ENCODE measurements at places on chromosomes 6 and 20.
A peak's percentile ranks its signal among the peaks of the same experiment; 100 is the strongest.

DNA sequence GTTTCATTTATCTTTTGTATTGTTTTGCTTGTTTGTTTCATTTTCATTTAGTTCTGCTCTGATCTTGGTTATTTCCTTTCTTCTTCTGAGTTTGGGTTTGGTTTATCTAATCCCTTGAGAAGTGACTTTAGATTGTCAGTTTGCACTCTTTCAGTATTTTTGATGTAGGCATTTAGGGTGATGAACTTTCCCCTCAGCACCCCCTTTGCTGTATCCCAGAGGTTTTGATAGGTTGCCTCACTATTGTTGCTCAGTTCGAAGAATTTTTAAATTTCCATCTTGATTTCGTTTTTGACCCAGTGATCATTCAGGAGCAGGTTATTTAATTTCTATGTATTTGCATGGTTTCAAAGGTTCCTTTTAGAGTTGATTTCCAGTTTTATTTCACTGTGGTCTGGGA, 119.6 kb upstream of the SSTR4 start:
- DNase-seq, result no peak

DNA sequence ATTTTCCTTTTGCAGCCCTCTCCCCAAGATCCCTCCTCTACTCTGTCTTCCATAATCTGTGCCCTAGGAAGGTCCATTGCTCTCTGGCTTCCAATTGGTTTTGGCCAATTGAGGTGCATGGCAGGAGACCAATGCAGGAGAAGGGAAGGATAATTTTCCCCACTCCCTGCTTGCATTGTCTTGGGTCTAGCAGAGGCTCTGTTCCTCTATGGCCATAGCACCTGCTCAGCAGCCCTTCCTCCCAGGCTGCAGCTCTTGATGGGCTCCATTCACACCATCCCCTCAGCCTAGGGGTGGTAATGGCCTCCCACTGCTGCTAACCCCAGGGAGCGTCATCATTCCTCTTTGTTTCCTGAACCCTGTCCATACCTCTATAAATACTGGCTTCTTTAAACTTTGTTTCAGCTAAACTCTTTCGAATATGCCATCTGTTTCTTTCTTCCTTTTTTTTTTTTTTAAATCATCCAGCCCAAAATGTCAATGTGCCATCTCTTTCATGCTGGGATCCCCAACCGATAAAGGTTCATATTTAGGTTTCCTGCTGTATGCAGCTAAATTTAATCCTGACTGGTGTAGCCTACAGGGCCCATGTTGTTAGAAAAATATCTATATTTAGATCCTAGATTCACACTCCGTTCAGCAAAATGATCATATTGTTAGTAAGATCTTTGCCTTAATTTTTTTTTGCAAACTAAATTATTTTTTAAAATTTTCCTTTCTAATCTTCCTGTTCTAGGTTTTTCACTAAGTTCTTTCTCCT, 63.8 kb downstream of the HECA start:
- no peak for DNase-seq

DNA sequence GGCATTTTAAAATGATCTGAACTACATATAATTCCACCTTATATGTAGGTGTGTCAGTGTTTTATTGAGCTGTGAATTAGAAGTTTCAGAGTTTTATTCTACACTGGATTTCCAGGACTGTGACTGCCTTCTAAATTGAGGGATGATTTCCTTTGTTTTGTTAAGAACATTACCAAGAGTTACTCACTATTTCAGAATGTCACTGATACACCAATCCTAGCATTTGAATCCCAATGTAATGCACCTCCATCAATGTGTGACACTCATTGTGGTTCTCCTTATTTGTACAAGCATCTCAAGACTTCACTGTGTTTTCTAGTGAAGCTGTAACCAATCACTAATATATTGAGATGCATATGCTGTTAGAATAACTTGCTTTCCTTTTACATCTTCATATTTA, 86.8 kb downstream of the PLCB1 start:
- DNase-seq, result peak; percentile 91

GRCh38 chr20:57922083-57922482, 212.3 kb upstream of the PMEPA1 start:
- no peak for DNase-seq

- no peak for DNase-seq
Measured at GRCh38 chr6:116105247-116105646, 4.6 kb downstream of the NT5DC1 start.

DNA sequence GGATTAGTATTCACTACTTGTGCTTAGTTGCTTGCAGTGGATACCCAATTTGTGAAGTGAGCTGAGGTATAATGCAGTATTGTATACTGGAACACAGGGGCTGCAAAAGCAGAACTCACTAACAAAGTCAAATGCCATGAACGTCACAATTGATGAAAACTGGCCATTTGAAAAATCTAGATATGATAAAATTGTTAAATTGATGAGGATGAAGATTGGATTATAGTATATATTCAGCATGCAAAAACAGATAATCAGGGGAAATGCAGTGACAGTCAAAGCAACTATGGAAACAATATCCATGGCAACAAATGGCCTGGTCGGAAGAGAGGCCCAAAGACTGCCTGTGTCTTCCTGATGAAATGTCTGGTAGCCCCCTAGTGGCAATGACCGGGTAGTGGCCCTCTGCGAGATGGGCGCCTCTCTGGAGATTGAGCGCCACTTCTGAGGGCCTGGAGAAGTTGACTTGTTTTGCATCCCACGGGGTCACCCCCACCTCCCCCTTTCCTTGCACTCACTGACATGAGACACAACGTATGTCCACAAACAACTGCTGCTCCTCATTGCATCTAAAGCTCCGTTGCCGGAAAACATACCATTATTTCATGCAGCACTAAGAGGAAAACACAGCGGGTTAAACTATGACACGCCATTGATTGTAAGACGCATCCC, 43.6 kb downstream of the C6orf15 start:
- peak; percentile 80 for DNase-seq

- DNase-seq, result no peak
Measured at GRCh38 chr6:95848717-95849116, 167.1 kb upstream of the FUT9 start.

GRCh38 chr6:123629258-123629941, 7.3 kb downstream of the TRDN start:
- DNase-seq, result no peak

GRCh38 chr6:3285732-3286131, 27.0 kb downstream of the PSMG4 start:
- no peak for DNase-seq

DNA sequence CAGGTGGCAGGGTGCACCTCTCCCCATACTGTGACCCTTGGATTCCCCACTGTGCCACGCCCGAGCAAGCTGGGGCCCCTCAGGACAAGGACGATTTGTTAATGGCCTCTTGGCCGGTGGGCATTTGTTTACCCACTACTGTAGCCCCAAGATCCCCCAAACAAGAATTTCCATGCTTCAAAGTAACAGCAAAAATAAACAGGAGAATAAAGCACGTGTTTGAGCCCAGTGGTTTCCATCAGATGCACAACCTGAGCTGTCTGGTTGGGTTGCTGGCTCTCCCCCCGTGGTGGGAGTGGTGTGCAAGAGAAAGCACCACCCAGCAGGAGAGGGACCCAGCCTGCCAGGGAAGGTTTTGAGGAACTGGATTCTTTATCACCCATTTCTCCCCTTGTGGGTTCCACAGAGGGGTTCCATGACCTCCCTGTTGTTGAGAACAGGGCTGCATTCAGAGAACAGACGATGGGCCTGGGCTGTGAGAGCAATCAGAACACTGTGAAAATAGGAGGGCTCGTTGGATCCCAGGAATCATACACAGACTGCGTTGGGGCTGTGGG, 4.8 kb downstream of the CD93 start:
- DNase-seq, result no peak

DNA sequence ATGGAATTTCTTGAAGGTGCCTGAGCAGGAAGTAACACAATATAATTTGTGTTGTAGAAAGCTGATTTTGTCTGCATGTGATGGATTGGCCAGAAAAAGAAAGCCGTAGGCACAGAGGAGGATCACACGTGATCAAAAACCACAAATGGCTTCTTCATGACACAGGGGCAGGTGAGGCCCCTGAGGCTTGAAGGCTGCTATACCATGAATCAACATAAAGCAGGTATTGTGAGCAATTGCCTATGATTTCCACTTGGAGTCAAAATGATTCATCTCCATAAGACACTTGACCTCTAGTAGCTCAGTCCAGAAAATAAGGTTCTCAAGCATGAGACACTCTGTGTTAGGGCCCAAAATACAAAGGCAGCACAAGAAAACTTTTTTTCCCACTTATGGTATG, 42.4 kb upstream of the EYA4 start:
- no peak for DNase-seq

DNA sequence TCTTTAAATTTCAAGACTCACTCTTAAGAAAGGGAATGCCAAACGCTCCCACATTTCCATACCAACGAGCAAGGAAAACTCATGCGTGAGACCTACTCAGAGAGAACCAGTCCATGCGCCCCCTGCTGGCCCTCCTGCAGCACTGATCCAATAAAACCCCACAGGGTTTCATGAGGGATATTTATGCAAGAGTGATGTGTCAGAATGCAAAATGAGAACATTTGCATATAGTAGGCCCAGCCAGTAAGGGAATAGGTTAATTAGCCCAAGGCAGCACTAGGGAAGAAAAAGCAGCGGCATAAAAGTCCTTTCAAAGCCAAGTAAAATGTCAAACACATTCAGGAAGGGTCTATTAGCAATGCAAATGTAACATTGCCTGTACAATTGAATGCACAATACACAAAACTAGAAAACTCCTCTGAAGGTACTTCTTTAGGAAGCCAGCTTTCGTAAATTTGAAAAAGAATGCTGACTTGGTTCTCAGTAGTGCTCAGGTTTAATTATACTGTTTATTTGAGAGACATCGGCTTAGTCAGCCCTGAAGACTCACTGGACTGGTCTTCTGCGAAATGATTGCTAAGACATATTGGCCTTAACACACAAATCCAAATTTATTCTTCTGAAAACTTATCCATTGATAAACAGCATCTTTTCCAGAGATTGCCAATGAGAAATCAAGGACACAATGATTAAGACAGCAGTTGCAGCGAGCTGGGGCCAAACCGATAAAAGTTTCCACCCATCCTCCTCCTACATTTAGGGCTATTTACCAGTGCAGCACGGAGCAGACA, 93.2 kb downstream of the GMPR start:
- peak; percentile 79 for DNase-seq

GRCh38 chr20:47501116-47501481, 588 bp upstream of the NCOA3 start:
- DNase-seq, result no peak

- DNase-seq, result no peak
Measured at GRCh38 chr6:46787871-46788540, 5.2 kb upstream of the MEP1A start.

- DNase-seq, result no peak
Measured at GRCh38 chr6:7214468-7214867, 98.5 kb downstream of the SSR1 start.

DNA sequence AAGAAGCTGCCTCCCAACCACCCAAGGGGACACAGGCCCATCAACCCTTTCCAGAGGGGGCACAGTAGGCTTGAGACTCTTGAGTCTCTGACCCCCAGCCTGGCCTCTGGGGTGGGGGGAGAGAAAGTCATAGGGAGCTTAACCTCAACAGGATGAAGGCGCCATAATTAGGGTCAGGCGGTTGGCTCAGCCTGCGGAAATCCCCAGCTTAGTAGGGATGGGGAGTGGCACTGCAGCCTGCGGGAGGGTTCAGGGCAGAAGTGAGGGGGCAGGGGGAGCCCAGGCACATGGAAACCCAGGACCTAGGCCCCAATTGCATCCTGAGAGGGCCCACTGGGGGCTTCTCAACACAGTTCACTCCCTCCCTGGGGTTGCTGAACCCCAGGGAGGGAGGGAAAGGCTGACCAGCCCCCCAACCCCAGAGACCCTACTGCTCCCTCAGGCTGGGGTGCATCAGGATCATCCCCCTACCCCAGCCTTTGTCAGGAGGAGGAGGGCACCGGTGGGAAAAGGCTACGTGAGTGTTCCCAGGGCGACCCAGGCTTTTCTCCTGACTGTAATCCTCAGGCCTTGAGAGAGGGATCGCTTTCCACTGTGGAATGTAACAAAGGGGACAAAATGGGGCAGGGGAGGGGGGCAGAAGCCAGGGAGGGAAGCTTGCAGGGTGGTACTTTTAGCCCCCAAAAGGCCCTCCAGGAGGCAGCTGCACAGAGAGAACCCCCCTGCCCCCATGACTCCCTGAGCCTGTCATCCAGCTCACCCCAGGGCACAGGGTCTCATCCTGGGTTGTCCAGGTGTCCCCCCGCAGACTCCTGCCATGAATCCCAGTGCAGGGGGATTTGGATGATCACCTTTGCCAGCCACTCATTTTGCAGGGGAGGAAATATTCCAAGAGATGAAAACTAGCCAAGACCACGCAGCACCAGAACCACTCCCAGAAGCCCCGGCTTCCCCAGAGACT, 46.4 kb downstream of the MRPL14 start:
- no peak for DNase-seq

DNA sequence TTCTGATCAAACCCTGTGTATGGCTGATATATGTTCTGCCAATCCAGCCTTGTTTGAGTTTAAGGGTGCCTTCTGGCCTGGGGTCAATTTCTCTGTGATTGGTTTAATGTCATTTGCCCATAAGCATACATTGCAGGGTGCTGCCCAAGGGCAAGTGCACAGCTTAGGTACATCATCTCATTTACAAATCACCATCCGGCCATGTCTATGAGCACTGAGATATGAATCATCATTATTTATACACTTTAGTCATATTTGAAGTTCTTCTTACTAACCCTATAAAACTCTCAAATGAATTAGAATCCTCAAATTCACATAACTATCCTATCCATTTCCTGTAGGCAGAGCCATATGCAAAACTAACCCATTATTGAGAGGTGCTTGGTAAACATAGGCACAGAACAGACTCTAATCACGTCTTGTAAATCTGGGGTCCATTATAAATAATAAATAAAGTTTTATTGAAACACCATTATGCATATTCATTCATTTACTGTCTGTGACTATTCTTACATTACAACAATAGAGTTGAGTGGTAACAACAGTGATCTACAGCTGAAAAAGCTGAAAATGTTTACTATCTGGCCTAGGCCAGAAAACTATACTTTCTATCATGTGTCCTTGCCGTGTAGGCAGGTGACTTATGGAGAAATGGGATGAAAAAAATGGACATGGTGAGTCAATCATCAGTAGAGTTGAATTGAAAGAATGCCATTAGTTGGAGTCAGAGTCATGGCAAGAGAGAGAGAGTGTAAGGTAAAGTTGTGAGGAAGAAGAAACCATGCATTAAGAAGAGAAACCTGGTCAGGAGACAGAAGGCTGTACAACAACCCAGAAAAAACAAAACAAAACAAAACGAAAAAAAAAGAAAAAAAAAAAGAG, 25.0 kb downstream of the KCNQ5 start:
- DNase-seq, result no peak

DNA sequence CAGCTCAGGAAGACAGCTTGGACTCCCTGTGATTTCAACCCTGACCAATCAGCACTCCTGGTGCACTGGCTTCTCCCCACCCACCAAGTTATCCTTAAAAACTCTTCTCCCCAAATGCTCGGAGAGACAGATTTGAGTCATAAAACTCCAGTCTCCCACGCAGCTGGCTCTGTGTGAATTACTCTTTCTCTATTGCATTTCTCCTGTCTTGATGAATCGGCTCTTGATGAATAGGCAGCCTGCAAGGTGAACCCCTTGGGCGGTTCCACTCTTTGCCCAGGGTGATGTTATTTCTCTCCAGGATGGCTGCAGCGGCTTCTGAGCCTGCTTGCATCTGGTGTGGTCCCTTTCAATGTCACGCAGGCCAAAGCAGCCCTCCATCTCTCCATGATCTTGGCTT, 12.4 kb downstream of the SLC52A3 start:
- DNase-seq, result no peak

- no peak for DNase-seq
Measured at GRCh38 chr6:38501931-38502330, 137.8 kb downstream of the BTBD9 start.

- DNase-seq, result peak; percentile 35
Measured at GRCh38 chr6:117494694-117495318, 12.3 kb downstream of the DCBLD1 start.

GRCh38 chr6:113558966-113559365, 298.2 kb upstream of the MARCKS start:
- peak; percentile 87 for DNase-seq

All from fibroblast of skin of right biceps (primary cell).